Transverse colon (tissue), 4 donors: ENCODE measurements at places on chromosomes 13 and 19. TPM values are rescaled to one million over a fixed set of nuclear protein-coding genes. Genes with fewer than 3 reads are reported as not detected.

DNA sequence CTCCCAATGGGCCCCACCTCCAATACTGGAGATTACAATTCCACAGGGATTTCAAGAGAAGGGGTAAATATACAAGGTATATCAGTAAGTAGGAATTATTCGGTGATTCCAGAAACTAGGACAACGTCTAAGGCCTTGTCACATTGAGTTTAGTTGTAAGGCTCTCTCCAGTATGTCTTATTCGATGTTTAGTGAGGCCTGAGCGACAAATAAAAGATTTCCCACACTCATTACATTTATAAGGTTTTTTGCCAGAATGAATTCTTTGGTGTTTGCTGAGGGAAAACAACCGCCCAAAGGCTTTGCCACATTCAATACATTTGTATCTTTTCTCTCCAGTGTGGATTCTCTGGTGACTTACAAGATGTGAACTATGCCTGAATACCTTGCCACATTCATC, 19.1 kb upstream of the ZNF841 start:
- H3K4me1 ChIP-seq: no peaks in the 10 kb centered on the region
- DNase-seq: no peak
- no peak overlapping the region for H3K27ac ChIP-seq
- peaks cover 56% of the 10 kb centered on the region for H3K36me3 ChIP-seq
- H3K4me3 ChIP-seq: no peak overlapping the region

- no peak overlapping the region for H3K4me3 ChIP-seq
- H3K36me3 ChIP-seq: peaks cover under 1% of the 10 kb centered on the region
- peak overlapping the region; percentile 83 for H3K27ac ChIP-seq
- DNase-seq: peak; percentile 8
Observed at GRCh38 chr19:8305798-8306197, 2.4 kb downstream of the CD320 start.

GRCh38 chr13:80630685-80631121, 289.8 kb upstream of the SPRY2 start:
- no peaks in the 10 kb centered on the region for H3K4me1 ChIP-seq
- no peak overlapping the region for H3K4me3 ChIP-seq
- H3K36me3 ChIP-seq: no peaks in the 10 kb centered on the region
- no peak overlapping the region for H3K27ac ChIP-seq
- no peak for DNase-seq

DNA sequence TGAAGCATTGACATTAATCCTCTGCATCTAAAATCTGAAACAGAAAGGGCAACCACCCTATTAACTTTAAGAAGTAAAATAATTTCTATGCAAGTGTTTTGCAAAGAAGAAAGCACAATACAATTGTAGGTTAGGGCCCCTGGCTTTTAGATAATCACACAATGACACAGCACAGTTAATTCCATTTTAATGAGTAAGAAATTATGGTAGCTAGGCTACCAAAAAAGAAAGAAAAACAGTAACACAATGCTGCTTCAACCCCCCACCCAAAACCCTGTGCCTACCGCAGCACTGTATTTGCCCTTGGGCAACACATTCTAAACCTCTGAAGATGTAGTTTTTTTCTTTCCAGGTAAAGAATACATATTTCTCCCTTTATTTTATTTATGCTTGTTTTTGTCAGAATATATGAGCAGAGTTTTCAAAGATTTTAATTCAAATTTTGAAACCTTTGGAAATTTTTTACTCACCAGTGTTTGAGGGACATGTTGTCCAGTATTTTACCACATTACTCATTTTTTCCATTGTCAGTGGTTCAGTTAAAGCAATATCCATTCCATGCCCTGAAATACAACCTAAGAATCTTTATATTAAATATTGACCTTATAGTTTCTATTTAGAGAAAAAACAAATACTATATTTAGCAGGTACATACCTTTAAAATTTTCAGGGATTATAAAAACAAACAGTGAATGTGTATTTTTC, 21.1 kb downstream of the SOHLH2 start:
- DNase-seq: no peak
- no peaks in the 10 kb centered on the region for H3K27me3 ChIP-seq
- no peak overlapping the region for H3K4me3 ChIP-seq
- no peaks in the 10 kb centered on the region for H3K36me3 ChIP-seq

- no peak overlapping the region for H3K4me3 ChIP-seq
- no peaks in the 10 kb centered on the region for H3K36me3 ChIP-seq
- no peaks in the 10 kb centered on the region for H3K4me1 ChIP-seq
- DNase-seq: no peak
- H3K27me3 ChIP-seq: no peaks in the 10 kb centered on the region
Observed at GRCh38 chr13:20822406-20822805, 48.6 kb upstream of the EEF1AKMT1 start.

- no peak for DNase-seq
- no peak overlapping the region for H3K4me3 ChIP-seq
- peaks cover 25% of the 10 kb centered on the region for H3K4me1 ChIP-seq
- peak overlapping the region; percentile 4 for H3K27ac ChIP-seq
- H3K27me3 ChIP-seq: no peaks in the 10 kb centered on the region
- H3K36me3 ChIP-seq: no peaks in the 10 kb centered on the region
Observed at GRCh38 chr13:75724752-75725517, 88.8 kb downstream of the LMO7 start.

DNA sequence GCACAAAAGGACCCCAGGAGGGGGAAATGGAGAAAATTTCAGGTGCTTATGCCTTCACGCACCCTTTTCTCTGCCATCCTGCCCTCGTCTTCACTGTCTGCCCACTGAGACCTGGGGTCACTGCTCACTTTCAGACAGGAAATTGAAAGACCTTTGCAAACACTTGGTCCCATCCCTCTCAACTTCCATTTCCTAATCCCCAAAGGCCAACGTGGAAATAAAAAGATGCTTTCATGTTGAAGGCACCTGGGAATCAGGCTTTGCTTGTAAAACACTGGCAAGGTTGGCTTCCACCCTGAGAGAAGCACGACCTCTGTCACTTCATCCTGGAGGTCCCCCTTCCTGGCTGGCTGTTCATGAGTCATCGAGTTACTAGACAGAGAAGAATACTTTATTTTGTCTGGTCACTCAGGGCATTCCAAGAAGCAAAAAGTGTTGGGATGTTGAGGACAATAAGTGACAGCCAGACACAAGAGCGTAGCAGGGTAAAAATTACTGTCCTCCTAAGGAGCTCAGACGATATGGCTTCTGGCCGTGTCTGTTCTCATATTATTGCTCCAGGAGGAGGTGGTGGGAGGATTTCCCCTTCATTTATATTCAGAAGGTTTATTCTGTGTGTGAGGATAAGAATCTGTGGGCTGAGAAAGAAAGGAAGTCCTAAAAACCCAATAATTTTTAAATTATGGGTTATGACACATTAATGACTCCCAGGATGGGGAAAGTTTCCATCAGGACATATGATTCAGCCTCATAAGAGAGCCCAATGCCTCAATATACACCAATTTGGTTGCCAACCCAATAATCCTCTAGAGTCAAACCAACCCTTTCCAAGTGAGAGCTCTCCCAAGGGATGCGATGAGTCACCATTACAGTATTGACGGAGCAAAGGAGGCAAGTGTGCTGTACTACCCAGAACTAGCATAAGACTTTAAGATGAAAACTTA, 409.0 kb downstream of the COG6 start:
- H3K36me3 ChIP-seq: no peaks in the 10 kb centered on the region
- H3K27ac ChIP-seq: no peak overlapping the region
- H3K27me3 ChIP-seq: no peaks in the 10 kb centered on the region
- H3K4me3 ChIP-seq: no peak overlapping the region
- DNase-seq: no peak
- H3K4me1 ChIP-seq: no peaks in the 10 kb centered on the region

DNA sequence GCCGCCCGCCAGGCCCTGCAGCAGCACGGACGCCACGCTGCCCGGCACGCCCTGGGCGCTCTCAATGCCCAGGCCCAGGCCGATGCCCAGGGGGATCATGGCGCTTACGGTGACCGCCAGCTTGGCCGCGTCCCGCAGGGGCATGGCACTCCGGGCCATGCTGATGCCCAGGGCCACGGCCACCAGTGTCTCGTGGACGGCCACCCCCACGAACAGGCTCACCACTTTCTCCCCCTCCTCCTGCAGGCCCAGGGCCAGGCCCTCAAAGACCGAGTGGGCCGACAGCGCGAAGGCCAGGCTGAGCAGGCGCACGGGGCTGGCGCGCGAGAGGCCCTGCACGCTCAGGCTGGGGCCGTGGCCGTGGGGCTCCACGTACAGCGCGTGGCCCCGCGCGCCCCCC, 6.9 kb downstream of the SLC39A3 start:
- H3K36me3 ChIP-seq: no peaks in the 10 kb centered on the region
- peaks cover 1% of the 10 kb centered on the region for H3K27me3 ChIP-seq
- H3K4me1 ChIP-seq: no peaks in the 10 kb centered on the region
- no peak overlapping the region for H3K4me3 ChIP-seq

DNA sequence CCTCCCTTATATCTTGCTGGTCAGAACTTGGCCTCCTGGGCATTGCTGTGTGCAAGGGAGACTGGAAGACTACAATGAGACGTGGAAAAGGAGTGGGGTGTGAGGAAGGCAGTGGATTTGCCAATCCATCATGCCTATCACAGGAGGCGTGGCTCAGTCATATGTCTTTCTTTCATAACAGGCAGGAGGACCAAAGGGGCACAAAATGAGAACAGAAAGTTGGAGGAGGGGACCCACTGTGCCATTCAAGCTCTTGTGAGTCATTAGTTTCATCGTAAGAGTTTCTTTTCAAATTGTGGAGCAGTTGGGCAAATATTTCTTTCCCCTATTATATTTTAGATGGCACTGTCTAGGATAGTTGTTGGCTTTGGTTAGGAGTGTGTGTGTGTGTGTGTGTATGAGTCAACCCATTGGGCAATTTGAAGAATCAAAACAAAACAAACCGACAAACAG, 471.5 kb downstream of the TSHZ3 start:
- H3K4me1 ChIP-seq: no peaks in the 10 kb centered on the region
- DNase-seq: no peak
- H3K27me3 ChIP-seq: no peaks in the 10 kb centered on the region
- H3K27ac ChIP-seq: no peak overlapping the region
- H3K36me3 ChIP-seq: no peaks in the 10 kb centered on the region

- DNase-seq: peak; percentile 50
- peaks cover 5% of the 10 kb centered on the region for H3K4me1 ChIP-seq
- no peak overlapping the region for H3K27ac ChIP-seq
Observed at GRCh38 chr13:106612688-106613087, 44.8 kb upstream of the ARGLU1 start.

Gene ZNF626
- 1.2 TPM for total RNA-seq

Gene NOVA2
- not detected for total RNA-seq

Gene CDK8
- 22.3 TPM for total RNA-seq

Gene RASGRP4
- 19.8 TPM for total RNA-seq

Gene IGFL2
- total RNA-seq: not detected

Gene AMER2
- not detected for total RNA-seq

Gene LIPE
- total RNA-seq: 29.7 TPM

Gene MEIS3
- not detected for total RNA-seq

Gene KLK3
- 3.8 TPM for total RNA-seq
